ENCODE measurements at places on chromosomes 2 and 18. TPM values are rescaled to one million over a fixed set of nuclear protein-coding genes. Genes with fewer than 3 reads are reported as not detected.

- no peak overlapping the region for H3K4me3 ChIP-seq
- no peaks in the 10 kb centered on the region for H3K27me3 ChIP-seq
- peaks cover 4% of the 10 kb centered on the region for H3K4me1 ChIP-seq
- DNase-seq, result no peak
Measured at GRCh38 chr18:9096007-9096371, 6.5 kb upstream of the NDUFV2 start.

DNA sequence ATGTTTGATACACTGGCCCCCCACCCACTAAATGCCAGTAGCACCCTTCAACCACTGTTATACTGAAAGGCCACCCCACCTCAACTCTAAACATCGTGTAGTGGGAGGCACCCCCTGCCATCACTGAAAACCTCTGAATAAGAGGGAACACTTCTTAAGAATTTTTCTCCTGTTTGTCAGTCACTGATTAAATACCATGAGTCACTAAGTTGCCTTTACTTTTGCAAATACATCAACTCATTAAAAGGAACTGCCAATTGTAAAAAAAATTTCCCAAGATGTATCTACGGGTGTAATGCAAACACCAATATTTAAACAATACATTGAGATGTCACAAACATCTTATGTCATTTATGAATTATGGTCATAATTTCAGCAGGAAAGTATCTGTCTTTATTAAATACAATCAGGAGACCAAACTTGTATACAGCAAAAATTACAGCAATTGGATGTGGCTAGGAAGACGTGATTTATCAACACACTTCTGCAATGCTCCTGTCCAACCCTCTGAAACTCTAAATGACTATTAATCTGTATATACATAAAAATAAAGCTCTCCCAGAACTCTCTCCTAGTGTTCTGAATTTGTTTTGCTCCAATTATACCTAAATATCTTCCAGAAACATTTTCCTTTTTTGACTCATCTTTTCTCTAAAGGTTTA is 144.1 kb upstream of the STK17B start:
- DNase-seq, result no peak
- no peaks in the 10 kb centered on the region for H3K27me3 ChIP-seq
- no peak overlapping the region for H3K4me3 ChIP-seq
- no peaks in the 10 kb centered on the region for H3K4me1 ChIP-seq

DNA sequence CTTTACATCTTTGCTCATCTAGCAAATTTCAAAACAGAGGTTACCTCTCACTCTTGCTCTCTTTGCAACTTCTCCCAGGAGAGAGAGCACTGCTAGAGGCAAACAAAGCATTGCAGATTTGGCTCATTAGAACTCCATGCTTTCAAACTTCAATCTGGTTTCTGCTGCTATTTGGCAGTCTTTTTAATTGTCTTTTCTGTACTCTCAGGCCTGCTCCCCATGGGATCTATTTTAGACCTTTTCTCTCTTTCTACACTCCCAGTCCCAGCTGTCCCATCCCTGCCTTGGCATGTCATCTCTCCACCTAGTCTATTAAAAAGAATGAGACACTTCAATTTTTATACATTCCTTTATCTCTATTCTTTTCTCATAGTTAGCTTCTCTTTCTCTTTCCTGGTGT is 15.2 kb downstream of the KCNJ3 start:
- DNase-seq, result no peak
- no peaks in the 10 kb centered on the region for H3K4me1 ChIP-seq
- no peak overlapping the region for H3K27ac ChIP-seq

DNA sequence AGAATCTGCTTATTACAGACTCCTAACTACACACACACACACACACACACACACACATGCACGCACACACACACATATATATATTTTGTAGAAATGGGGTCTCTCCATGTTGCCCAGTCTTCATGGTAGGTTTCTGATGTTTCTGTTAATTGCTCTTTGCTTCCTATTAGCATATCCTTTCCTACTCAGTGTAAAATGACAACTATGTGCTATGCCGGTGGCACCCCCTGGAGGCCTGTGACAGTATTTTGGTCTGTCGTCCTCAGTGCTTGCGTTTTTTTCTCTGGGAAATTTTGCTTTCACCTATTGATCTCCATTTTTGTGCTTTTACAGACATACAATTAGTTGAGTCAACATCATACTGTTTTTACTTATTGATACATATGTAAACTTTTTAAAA is 322.1 kb downstream of the LRRTM1 start:
- DNase-seq, result peak; percentile 58
- no peak overlapping the region for H3K4me3 ChIP-seq
- no peaks in the 10 kb centered on the region for H3K4me1 ChIP-seq
- H3K27ac ChIP-seq, result no peak overlapping the region

GRCh38 chr18:12837747-12838146 is 46.3 kb downstream of the PTPN2 start:
- peak overlapping the region; percentile 17 for H3K4me3 ChIP-seq
- peaks cover 36% of the 10 kb centered on the region for H3K4me1 ChIP-seq
- peak overlapping the region; percentile 90 for H3K27ac ChIP-seq
- DNase-seq, result no peak
- no peaks in the 10 kb centered on the region for H3K36me3 ChIP-seq

DNA sequence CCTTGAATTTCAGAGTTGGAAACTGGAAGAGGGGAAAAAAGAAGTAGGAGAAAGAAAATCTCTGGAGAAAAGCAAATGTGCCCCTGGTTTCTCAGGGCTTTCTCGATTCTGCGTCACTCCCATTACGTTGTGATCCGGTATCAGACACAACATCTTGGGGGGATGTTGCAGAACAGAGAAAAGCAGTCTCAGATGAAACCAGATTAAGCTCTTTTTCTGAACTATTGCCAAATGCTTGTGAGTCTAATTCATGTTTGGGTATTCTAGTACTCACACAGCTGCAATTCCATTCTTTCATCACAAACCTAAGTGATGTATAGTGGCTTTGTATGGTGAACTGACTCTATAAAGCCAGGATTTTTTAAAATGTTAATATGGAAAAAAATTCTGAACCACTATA is 233.2 kb downstream of the TCF4 start:
- H3K27ac ChIP-seq, result no peak overlapping the region
- H3K36me3 ChIP-seq, result no peaks in the 10 kb centered on the region
- no peak for DNase-seq
- H3K27me3 ChIP-seq, result no peaks in the 10 kb centered on the region

DNA sequence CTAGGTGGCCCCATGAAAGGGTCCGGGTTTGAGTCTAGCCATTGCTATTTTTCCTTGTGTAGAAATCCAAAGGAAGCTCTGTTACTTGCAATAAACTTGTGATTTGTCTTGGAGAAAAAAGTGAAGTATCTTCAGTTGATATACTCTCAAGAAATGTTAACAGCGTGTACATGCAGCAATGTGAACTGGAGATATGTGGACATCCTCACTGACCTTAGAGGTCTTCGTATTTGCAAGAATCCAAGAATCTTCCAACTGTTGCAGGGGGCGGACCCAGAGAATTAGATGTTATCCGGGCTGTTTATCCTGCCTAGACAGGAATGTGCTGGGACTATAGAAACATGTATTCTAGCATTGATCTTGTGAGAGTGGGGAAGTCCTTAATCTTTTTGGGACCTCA is 187.6 kb downstream of the KCNS3 start:
- H3K4me1 ChIP-seq, result peaks cover 14% of the 10 kb centered on the region
- peak overlapping the region; percentile 27 for H3K27ac ChIP-seq
- no peaks in the 10 kb centered on the region for H3K27me3 ChIP-seq
- no peak overlapping the region for H3K4me3 ChIP-seq

DNA sequence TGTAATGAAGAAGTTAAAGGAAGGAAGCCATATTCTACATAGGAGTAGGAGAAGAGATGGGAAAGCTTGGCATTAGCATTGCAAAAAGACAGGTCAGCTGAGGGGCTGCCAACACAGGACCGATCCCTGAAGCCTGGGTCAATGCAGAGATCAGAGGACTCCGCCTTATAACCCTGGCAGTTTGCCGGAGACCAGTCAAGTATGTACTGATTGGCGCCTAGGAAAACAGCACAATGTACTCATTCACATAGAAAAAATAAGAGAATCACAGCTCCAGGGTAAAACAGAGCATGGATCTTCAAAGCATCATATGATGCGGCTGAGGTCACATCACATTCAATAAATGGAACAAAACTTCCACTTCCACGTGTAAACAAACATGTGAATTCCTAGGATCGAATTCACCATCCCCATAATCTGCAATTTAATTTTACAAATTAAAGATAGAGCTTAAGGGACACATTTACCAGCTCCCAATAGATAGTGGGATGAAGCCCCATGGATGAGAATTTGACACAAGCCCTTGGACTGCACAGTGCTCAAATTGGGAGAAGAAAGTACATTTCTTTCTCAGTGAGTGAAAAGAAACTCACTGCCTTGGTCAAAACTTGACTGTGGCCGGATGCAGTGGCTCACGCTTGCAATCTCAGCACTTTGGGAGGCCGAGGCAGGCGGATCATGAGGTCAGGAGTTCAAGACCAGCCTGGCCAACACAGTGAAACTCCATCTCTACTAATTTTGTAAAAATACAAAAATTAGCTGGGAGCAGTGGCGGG is 135.0 kb upstream of the KLHL14 start:
- H3K36me3 ChIP-seq, result no peaks in the 10 kb centered on the region
- no peaks in the 10 kb centered on the region for H3K4me1 ChIP-seq
- DNase-seq, result no peak
- no peaks in the 10 kb centered on the region for H3K27me3 ChIP-seq

DNA sequence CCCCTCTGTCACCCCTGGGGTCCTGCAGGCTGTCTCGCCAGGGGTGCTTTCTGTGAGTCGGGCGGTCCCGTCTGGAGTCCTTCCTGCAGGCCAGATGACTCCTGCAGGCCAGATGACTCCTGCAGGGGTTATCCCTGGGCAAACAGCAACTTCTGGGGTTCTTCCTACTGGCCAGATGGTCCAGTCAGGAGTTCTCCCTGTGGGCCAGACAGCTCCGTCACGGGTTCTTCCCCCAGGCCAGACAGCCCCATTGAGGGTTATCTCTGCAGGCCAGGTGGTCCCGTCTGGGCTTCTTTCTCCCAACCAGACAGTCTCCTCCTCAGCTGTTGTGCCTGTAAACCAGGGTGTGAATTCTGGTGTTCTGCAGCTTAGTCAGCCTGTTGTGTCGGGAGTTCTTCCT is 27.6 kb downstream of the ADNP2 start:
- DNase-seq, result no peak
- no peak overlapping the region for H3K4me3 ChIP-seq
- no peaks in the 10 kb centered on the region for H3K27me3 ChIP-seq
- H3K36me3 ChIP-seq, result peaks cover 60% of the 10 kb centered on the region
- H3K27ac ChIP-seq, result no peak overlapping the region

GRCh38 chr2:10380048-10380926 is 67.8 kb downstream of the ODC1 start:
- peak overlapping the region; percentile 63 for H3K27ac ChIP-seq
- peaks cover 57% of the 10 kb centered on the region for H3K4me1 ChIP-seq
- H3K27me3 ChIP-seq, result no peaks in the 10 kb centered on the region
- no peak overlapping the region for H3K4me3 ChIP-seq

- H3K27me3 ChIP-seq, result no peaks in the 10 kb centered on the region
- no peaks in the 10 kb centered on the region for H3K4me1 ChIP-seq
- DNase-seq, result no peak
- H3K27ac ChIP-seq, result no peak overlapping the region
- no peak overlapping the region for H3K4me3 ChIP-seq
Measured at GRCh38 chr18:10822456-10822855, 296.6 kb downstream of the NAPG start.

- no peaks in the 10 kb centered on the region for H3K36me3 ChIP-seq
- no peak overlapping the region for H3K27ac ChIP-seq
- H3K4me3 ChIP-seq, result no peak overlapping the region
- no peak for DNase-seq
Measured at GRCh38 chr2:144712550-144712940, 192.6 kb upstream of the ZEB2 start.

DNA sequence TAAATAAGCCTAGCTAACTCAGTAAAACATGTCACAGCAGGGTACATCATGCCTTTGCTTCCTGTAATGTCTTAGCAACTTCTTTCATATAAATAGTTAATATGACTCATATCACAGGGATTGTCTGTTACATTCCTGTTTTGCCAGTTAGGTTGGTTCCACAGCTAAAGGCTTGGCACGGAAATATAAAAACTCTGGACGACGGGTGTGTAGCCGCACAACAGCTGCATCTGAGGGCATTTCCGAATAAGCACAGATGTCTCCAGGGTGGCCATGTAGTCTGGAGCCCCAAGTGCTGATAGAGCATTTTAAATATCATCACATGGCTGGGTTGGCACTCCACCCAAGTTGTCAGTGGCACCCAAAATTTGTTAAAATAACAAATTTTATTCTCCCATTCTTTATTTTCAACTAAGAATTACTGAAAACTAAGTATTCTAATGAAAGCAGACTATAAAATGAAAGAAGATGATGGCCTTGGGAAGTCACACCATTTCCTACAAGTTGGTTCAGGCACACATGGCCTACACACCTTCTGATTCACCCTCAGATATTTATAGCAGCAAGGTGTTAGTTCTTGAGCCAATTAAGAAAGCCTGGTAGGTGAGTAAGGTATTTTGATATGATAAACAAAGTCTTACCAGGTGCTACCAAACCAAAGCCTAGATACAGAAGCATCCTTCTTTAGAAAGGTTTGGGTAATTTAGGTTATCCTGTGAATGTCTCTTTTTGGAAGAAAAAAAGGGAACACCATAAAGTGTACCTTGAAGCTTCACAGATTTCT is 61.8 kb upstream of the STK17B start:
- no peaks in the 10 kb centered on the region for H3K27me3 ChIP-seq
- peak overlapping the region; percentile 55 for H3K27ac ChIP-seq
- no peak overlapping the region for H3K4me3 ChIP-seq
- no peaks in the 10 kb centered on the region for H3K36me3 ChIP-seq
- peaks cover 41% of the 10 kb centered on the region for H3K4me1 ChIP-seq

- no peaks in the 10 kb centered on the region for H3K4me1 ChIP-seq
- DNase-seq, result no peak
- no peaks in the 10 kb centered on the region for H3K36me3 ChIP-seq
- H3K4me3 ChIP-seq, result no peak overlapping the region
- H3K27me3 ChIP-seq, result peaks cover 22% of the 10 kb centered on the region
- no peak overlapping the region for H3K27ac ChIP-seq
Measured at GRCh38 chr18:78861116-78861515, 118.5 kb upstream of the SALL3 start.

DNA sequence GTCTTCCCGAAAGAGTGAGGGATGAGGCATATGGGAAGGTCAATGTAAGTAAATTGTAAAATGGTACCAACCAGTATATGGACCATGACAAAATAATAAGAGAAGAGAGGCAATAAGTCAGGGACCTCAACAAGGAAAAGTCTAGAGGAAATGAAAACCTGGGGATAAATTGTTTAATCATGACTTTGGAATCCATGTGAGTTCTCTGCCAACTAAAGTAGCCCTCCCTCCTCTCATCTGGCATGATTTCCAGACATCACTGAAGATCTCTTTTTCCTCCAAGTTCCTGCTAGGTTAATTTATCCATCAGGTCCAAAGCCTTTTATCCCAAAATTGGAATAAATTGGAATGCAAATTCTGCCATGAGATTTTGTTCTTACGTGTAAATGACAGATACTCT is 417.9 kb downstream of the NRXN1 start:
- H3K27me3 ChIP-seq, result no peaks in the 10 kb centered on the region
- H3K36me3 ChIP-seq, result no peaks in the 10 kb centered on the region
- H3K4me1 ChIP-seq, result no peaks in the 10 kb centered on the region
- no peak overlapping the region for H3K4me3 ChIP-seq

The RESP18 gene
- total RNA-seq, result not detected

The DPP10 gene
- 1.0 TPM for total RNA-seq

The TFCP2L1 gene
- total RNA-seq, result 22.0 TPM

The IL1F10 gene
- total RNA-seq, result not detected

The THSD7B gene
- 0.14 TPM for total RNA-seq

The SCYGR4 gene
- total RNA-seq, result not detected

The SLC4A3 gene
- 2.9 TPM for total RNA-seq

The LBX2 gene
- 1.8 TPM for total RNA-seq
